A549 treated with DMSO at 1 μM for 4 hours (cell line): ENCODE measurements at places on chromosomes 3 and 15. TPM values are rescaled to one million over a fixed set of nuclear protein-coding genes. Genes with fewer than 3 reads are reported as not detected.

BTLA gene
- total RNA-seq = 0.02 to 0.06 TPM in 2 of 5 replicates, not detected in the others

CLDN16 gene
- total RNA-seq = 0.06 to 0.11 TPM in 2 of 5 replicates, not detected in the others

CASR gene
- total RNA-seq = not detected in 5 replicates

OCA2 gene
- total RNA-seq = 0.07 to 0.39 TPM (median 0.10 TPM) in 5 replicates

ARL14 gene
- 0.97 to 1.5 TPM (median 1.3 TPM) in 5 replicates for total RNA-seq

CD200R1 gene
- 0.06 to 0.10 TPM (median 0.06 TPM) in 3 of 5 replicates, not detected in the others for total RNA-seq

PIGZ gene
- total RNA-seq = 1.1 to 1.6 TPM (median 1.2 TPM) in 5 replicates

LOXL1 gene
- total RNA-seq = 0.43 to 0.92 TPM (median 0.55 TPM) in 5 replicates

CLDN1 gene
- 28.6 to 35.6 TPM (median 30.3 TPM) in 5 replicates for total RNA-seq

TEX55 gene
- total RNA-seq = not detected in 5 replicates

GP5 gene
- total RNA-seq = 0.03 to 0.07 TPM in 2 of 5 replicates, not detected in the others

SETD2 gene
- total RNA-seq = 17.8 to 22.1 TPM (median 21.6 TPM) in 5 replicates

LRTM1 gene
- not detected in 5 replicates for total RNA-seq

TGM4 gene
- total RNA-seq = 0.05 to 0.09 TPM (median 0.07 TPM) in 3 of 5 replicates, not detected in the others

PLA2G4E gene
- total RNA-seq = not detected in 5 replicates

GOLGA8J gene
- 0.10 TPM in 1 of 5 replicates, not detected in the others for total RNA-seq

UMPS gene
- 50.0 to 53.1 TPM (median 52.6 TPM) in 5 replicates for total RNA-seq

PLA2G4D gene
- total RNA-seq = not detected in 5 replicates

GPR149 gene
- not detected in 5 replicates for total RNA-seq

GOLGA8T gene
- 0.66 to 1.7 TPM (median 1.3 TPM) in 5 replicates for total RNA-seq

SAMMSON gene
- total RNA-seq = not detected in 5 replicates

SLC28A2 gene
- total RNA-seq = not detected in 5 replicates

TMEM158 gene
- 15.8 to 30.6 TPM (median 22.0 TPM) in 5 replicates for total RNA-seq

MOBP gene
- 0.02 to 0.28 TPM (median 0.07 TPM) in 3 of 5 replicates, not detected in the others for total RNA-seq

DAZL gene
- total RNA-seq = not detected in 5 replicates

FOXB1 gene
- not detected in 5 replicates for total RNA-seq

C3orf85 gene
- total RNA-seq = not detected in 5 replicates

DPPA2 gene
- total RNA-seq = not detected in 5 replicates

ITIH3 gene
- total RNA-seq = 0.08 TPM in 1 of 5 replicates, not detected in the others

CLEC3B gene
- total RNA-seq = 0.10 TPM in 1 of 5 replicates, not detected in the others

C3orf49 gene
- total RNA-seq = not detected in 5 replicates

RAD18 gene
- 12.9 to 19.3 TPM (median 15.6 TPM) in 5 replicates for total RNA-seq

PLXNA1 gene
- 17.7 to 27.0 TPM (median 22.9 TPM) in 5 replicates for total RNA-seq

SLCO3A1 gene
- 21.3 to 28.6 TPM (median 26.8 TPM) in 5 replicates for total RNA-seq

PP2D1 gene
- not detected in 5 replicates for total RNA-seq

MTMR10 gene
- 11.4 to 17.2 TPM (median 15.3 TPM) in 5 replicates for total RNA-seq

SPSB4 gene
- 0.10 to 0.27 TPM (median 0.16 TPM) in 5 replicates for total RNA-seq

SLC27A2 gene
- 24.3 to 34.4 TPM (median 28.5 TPM) in 5 replicates for total RNA-seq

SNTN gene
- not detected in 5 replicates for total RNA-seq

WNT7A gene
- total RNA-seq = 0.19 to 0.24 TPM (median 0.22 TPM) in 5 replicates

ARF4 gene
- total RNA-seq = 174 to 198 TPM (median 181 TPM) in 5 replicates

GPR27 gene
- 2.6 to 4.0 TPM (median 3.1 TPM) in 5 replicates for total RNA-seq

ROBO1 gene
- 8.6 to 15.3 TPM (median 14.8 TPM) in 5 replicates for total RNA-seq

SLC28A1 gene
- 0.08 TPM in 1 of 5 replicates, not detected in the others for total RNA-seq

DUOXA2 gene
- not detected in 5 replicates for total RNA-seq

CLSTN2 gene
- 0.03 to 0.13 TPM (median 0.05 TPM) in 4 of 5 replicates, not detected in the other for total RNA-seq

SLC22A13 gene
- total RNA-seq = 0.05 to 0.09 TPM in 2 of 5 replicates, not detected in the others

DPH6 gene
- 11.9 to 15.7 TPM (median 13.4 TPM) in 5 replicates for total RNA-seq

GMNC gene
- not detected in 5 replicates for total RNA-seq

WNT5A gene
- 0.62 to 1.3 TPM (median 0.82 TPM) in 5 replicates for total RNA-seq

EPHA6 gene
- 0.09 to 0.20 TPM (median 0.11 TPM) in 5 replicates for total RNA-seq

SST gene
- not detected in 5 replicates for total RNA-seq

SLC24A5 gene
- total RNA-seq = not detected in 5 replicates

SAMD7 gene
- not detected in 5 replicates for total RNA-seq

GHSR gene
- total RNA-seq = not detected in 5 replicates
